ENCODE measurements at places on chromosomes 2 and 18.
A peak's percentile ranks its signal among the peaks of the same experiment; 100 is the strongest.

- DNase-seq: no peak
Observed at GRCh38 chr18:48788373-48788772, 162.4 kb downstream of the SMAD7 start.

DNA sequence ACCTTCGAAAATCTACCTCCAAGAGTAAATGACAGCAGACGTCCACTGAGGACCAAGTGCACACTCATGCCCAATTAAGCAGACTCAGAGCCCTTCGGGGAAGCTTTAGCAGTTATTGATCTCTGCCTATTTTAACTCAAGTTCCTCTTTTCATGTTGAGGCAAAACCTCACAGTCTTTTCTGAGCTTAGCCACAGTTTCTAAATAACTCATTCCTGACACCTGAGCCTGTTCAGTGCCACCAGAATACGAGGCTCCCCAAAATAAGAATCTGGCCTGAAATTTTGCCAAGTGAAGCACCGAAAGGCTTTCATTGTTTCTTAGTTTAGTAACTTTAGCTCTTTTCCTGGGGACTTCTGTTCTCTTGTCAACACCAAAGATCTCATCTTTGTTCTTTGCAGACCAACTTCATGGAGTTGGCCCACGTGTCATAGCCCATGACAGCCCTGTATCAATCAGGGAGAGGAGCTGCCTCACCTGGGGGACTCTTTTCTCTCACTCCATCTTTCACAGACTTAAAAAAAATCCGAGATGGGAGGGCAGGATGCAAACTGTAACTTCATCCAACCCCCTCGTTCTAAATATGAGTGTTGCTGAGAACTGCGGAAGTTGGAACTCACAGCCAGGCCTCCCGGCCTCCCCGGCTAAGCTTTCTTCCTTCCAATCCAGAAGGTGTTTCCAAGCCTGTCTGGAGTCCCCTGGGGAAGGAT is 22.2 kb downstream of the INPP5D start:
- DNase-seq: no peak

DNA sequence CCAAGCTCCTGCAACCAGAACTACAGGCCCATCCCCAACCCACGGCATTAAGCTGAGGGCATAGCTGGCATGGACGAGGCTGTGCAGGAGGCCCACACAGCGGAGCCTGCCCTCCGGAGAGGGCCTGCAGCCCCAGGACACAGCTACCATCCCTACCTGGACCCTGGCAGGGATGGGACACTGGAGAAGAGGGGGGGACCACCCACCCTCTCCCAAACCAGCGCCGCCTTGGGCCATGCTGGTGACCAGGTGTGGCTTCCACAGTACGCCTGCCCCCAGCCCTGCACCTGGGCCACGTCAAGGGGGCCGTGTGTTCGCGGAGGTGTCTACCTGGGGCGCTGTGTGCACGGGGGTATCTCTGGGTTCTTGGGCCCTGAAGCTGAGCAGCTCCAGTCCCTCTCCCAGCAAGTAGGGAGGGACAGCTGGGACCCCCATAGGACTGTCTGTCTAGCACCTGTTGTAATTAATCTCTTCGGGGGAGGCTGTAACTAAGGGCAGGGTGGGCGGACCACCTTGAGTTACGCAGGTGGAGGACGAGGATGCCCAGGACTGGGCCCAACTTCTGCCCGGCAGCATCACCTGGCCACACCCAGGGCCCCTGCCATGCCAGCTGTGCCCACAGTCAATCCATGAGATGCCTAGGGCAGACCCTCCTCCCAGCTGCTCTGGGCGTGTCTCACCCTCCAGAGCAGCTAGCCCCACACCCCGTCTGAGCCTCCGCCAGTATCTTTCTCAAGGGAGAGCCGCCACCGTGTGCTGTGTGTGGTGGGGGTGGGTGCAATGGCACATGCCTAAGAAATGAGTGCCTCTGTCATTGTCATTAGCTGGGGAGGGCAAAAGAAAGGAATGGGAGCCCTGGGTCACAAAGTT is 18.3 kb downstream of the HS6ST1 start:
- DNase-seq: no peak

- DNase-seq: no peak
Observed at GRCh38 chr2:121774235-121774634, 18.8 kb downstream of the TSN start.

- DNase-seq: no peak
Observed at GRCh38 chr2:186968277-186968676, 119.3 kb upstream of the ZSWIM2 start.

DNA sequence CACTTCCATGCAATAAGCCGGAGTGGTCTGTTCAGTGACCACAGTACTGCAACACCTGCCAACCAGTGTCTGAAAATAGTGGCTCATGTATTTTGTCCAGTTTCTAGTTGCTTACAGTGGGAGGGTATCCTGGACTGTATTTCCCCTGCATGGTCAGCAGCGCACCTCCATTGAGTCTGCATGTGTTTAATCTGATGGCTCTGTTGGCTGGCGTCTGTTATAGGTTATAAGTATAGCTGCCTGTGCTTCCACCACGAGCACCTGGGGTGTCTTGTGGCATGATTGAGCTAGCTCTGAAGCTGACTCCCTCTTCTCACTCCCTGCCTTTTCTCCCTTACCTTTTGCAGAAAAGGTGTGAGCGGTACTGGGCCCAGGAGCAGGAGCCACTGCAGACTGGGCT is 12.9 kb downstream of the PTPN18 start:
- no peak for DNase-seq

GRCh38 chr2:27960237-27960912 is 69.8 kb downstream of the BABAM2 start:
- DNase-seq: peak; percentile 12

GRCh38 chr2:39107156-39107555 is 13.7 kb downstream of the SOS1 start:
- no peak for DNase-seq

- DNase-seq: no peak
Observed at GRCh38 chr2:237300739-237301138, 113.2 kb downstream of the COL6A3 start.

- no peak for DNase-seq
Observed at GRCh38 chr18:55633032-55633431, 45.0 kb upstream of the TCF4 start.

- DNase-seq: no peak
Observed at GRCh38 chr2:239070466-239070865, 222.6 kb downstream of the TWIST2 start.

GRCh38 chr18:10010611-10011015 is 96.8 kb downstream of the VAPA start:
- DNase-seq: no peak

DNA sequence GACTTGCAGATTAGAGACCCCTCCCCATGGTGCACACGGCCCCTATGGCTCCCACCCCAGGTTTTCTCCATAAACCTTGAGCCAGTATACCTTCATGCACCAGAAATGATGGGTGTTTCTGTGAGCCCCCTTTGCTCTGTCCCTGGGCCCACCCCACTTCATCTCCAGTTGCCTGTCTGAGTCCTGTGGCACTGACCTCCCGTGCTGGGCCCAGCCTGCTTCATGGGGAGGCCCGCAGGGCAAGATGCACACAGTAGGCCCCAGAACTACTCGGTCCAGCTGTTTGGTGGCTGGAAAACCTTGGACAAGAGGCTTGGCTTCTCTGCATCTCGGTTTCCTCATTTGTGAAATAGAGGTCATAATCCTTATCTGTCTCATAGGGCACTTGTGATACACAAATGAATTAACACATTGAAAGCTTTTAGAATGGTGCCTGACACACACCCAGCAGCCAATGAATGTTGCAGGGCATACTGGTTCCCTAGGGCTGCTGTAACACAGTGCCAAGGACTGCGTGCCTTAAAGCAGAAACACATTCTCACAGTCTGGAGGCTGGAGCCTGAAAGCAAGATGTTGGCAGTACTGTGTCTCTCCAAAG is 58.4 kb downstream of the SH3BP4 start:
- DNase-seq: no peak

- peak; percentile 46 for DNase-seq
Observed at GRCh38 chr2:73291093-73291460, 2.3 kb downstream of the EGR4 start.

DNA sequence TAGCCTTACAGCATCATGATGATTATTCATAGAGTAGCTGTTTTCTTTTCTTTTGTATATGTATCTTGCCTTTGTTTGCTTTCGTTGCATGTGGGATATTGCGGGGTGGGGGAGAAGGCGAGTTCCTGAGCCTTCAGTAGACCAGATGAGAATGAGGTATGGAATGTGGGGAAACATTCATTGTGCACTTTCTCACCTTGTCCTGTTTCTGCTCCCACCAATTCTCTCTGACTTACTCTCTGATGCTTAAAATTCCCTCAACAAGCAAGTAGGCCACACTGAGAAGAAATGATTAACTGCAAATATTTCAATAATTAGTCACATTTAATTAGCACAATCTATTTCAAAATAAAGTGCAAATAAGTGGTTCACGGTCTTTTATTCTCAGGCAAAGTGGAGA is 31.0 kb downstream of the GKN2 start:
- DNase-seq: no peak

GRCh38 chr2:127563458-127564428 is 28.3 kb downstream of the MYO7B start:
- DNase-seq: no peak

DNA sequence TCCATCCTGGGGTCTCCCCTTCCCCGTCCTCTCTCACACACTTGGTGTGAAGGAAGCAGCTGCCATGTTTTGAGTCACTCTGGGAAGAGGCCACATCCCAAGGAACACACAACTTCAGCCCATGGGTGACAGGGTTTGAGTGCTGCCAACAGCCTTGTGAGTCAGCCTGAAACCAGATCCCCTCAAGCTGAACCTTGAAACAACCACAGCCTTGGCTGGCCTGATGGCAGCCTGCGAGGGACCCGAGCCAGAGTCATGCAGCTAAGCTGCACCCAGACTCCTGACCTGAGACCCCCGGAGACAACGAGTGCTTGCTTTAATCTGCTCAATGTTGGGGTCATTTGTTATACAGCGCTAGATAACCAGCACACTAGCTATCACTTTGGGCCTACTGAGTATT is 19.3 kb upstream of the MC2R start:
- no peak for DNase-seq

GRCh38 chr2:128692895-128693742 is 374.5 kb upstream of the HS6ST1 start:
- DNase-seq: no peak

- DNase-seq: no peak
Observed at GRCh38 chr2:27086724-27087593, at the start of gene KHK. Gene KHK (plus strand): TSS chr2:27086772. CDS start chr2:27087260, 488 bp downstream.

DNA sequence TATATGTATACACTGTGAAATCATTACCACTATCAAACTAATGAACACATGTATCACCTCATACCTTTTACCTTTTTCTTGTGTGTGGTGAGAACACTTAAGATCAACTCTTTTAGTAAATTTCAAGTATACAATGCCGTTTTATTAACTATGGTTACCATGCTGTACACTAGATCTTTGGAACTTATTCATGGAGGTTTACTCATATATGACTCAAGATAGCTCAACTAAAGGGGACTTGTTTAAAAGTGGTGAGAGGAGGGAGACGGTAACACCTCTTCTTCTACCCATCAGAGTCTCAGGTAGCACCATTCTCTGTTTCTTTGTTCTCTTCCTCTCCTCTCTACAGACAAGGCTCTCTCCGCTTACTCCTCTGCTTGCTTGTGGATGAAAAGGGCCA is 36.1 kb upstream of the TMEM178A start:
- no peak for DNase-seq

DNA sequence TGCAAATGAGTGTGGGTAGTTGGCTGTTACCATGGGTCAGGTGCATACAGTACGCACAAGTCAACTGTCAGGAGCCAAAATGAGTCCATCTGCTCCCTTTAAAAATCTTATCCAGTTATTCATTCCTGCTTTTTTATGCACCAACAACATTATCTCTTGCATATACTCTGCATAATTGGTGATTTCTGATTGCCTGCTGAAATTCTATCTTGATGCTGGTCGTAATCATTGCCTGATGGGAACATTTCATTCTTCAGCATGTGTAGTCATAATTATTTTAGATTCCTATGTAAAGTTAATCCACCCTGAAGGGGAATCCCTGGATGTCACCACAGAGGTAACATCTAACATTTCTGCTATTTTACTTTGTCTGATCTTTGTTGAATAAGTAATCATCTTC is 102.2 kb upstream of the RND3 start:
- no peak for DNase-seq

DNA sequence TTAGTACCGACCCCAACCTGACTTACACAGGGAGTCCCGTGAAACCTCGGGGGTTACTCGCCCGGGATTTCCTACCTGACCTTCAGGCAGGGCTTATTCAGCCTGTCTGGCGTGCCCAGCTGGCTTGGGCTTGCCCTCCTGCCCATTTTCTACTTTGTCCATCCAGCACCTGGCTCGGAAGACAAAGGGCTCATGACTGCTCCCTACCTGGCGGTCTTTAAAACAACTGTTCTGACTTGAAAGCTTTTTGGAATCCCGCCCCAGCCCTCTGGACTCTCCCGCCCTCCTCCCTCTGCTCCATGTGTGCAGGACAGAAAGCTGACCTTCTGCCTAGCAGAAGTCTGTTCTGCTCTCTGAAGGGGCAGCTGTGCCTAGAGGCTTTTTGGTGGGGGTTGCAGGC is 43.1 kb downstream of the ACKR3 start:
- no peak for DNase-seq

GRCh38 chr2:52386433-52387030 is 1354.6 kb upstream of the NRXN1 start:
- DNase-seq: no peak

GRCh38 chr2:71941726-71942525 is 205.7 kb downstream of the CYP26B1 start:
- no peak for DNase-seq

- DNase-seq: no peak
Observed at GRCh38 chr2:27121906-27122305, 1.7 kb upstream of the ABHD1 start.

DNA sequence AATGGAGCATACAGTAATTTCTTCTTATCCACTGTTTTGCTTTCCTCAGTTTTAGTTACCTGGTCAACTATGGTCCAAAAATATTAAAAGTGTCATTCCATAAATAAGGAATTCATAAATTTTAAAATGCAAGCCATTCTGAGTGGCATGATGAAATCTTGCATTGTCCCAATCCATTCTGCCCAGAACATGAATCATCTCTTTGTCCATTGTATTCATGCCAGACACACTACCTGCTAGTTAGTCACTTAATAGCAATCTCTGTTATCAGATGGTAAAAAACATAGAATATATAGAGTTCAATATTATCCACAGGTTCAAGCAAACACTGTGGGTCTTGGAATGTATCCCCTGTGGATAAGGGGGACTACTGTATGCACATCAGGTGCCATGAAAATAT is 872.2 kb upstream of the NXPH2 start:
- DNase-seq: no peak

GRCh38 chr18:25843791-25844190 is 246.6 kb downstream of the SS18 start:
- no peak for DNase-seq

Data from kidney capillary endothelial cell (primary cell).